ENCODE measurements at places on chromosomes 2 and 18.

DNA sequence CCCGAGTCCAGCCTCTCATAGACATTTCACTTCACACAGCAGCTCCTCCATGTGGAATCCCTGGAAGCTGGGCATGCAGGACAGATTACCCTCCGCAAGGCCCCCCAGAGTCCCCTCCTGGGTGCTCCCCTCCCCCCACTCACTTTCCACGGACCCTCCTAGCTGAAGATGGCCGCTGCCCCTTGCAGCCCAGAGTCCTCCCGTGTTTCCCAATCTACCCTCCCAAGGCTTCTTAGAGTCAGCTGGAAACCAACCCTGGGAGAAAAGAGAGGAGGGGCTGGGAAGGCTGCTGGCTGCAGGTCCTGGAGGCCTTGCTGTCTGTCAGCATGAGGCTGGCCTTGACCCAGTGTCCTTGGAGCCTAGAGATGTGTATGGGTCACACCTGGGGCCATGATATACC, 49.0 kb upstream of the HAAO start:
- no peak for DNase-seq

GRCh38 chr18:12044591-12044990, 49.1 kb upstream of the ANKRD62 start:
- DNase-seq = no peak

DNA sequence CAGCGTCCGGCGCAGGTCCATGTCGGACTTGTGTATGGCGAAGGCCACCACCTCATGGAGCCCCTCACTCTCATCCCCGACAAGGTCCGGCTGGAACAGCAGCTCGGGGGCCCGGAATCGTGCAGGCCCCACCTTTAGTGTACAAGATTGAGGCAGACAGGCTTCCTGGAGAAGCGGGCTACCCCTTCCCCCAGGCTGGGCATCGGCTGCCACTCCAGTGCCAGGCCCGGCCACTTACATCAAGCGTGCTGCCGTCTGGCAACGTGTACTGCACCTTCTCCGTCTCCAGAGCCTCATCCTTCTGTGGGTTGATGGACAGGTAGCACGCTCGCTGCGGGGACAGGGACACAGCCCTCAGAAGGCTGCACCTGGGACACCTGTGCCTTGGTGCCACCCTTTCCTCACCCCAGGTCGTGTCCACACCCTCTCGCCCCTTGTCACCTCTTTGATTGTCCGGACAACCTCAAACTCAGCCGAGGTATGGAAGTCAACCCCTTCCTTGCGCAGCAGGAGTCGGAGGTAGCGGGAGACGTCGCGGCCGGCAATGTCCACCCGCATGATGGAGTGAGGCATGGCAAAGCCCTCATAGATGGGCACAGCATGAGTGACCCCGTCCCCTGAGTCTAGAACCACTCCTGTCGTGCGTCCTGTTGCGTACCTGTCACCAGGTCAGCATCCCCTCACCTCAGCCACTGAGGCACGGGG, 5.7 kb downstream of the ACTR1B start:
- DNase-seq = no peak

GRCh38 chr18:78768656-78769501, 210.7 kb upstream of the SALL3 start:
- peak; percentile 23 for DNase-seq

DNA sequence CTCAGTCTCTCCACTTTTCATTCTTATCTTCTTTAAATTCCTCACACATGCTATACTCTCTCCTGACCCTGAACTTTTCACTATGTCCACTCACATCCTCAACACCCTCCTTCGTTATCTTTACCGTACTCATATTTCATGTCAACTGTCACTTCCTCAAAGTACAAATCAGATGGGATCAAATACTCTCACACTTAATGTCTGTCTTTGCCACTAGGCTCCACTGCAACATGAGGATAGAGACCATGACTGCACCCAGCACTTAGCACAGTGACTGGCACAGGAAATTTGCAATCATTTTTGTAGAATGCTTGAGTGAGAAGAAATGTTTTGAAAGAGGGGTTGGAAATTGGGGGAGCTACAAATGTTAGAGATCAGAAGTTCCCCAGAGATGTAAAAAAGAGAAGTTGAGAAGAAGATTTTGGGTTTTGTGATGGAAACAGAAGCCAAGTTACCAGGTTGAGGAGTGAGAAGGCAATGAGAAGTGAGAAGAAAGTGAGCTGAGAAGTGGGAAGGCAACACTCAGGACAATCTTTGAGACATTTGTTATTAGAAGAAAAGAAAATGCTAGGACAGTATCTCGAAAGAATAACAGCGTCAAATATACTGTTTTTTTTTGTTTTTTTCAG, 87.0 kb downstream of the CCDC141 start:
- no peak for DNase-seq

All from NAMALWA (cell line).